ENCODE measurements at places on chromosomes 11 and 22. TPM values are rescaled to one million over a fixed set of nuclear protein-coding genes. Genes with fewer than 3 reads are reported as not detected.

Gene ARHGAP42
- total RNA-seq = 3.4 TPM

Gene CREB3L1
- 37.0 TPM for total RNA-seq

Gene IGF2
- 19.8 TPM for total RNA-seq

Gene PGR
- total RNA-seq = 0.30 TPM
